CD4-positive, alpha-beta T cell treated with Interleukin-10 for 1 hour (primary cell): ENCODE measurements at places on chromosomes 2 and 18.

- DNase-seq: no peak
Observed at GRCh38 chr2:46774499-46775228, 140.9 kb downstream of the MCFD2 start.

DNA sequence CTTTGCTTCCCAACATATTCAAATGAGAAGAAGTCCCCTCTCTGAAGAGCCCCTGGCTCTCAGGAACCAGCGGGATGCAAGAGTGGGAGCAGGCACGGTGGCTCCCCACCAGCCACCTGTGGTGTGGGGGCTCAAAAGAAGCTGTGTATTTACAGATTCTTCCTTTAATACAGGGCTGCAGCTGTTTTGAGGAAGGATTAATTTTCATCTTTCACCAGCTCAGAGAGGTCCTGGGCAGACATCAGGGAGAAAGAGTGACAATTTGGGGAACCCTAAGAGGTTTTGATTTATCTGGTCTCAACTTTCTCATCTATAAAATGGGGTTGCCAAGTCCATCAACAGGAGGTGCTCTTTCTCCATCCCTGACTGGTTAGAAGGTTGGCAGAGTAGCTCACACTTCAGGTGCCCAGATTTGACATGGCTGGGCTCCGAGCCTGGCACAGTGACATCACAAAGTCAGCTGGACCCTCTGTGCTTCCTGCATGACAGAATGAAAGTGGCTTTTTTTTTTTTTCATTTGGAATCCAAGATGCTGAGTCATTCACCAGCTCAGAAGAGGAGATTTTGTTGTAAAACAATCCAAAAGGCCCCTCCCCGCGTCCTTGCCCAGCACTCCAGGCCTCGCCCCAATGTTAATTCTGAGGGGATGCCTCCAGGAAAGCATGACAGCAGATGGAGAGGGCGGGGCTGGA is 15.5 kb upstream of the SIX2 start:
- DNase-seq: no peak

GRCh38 chr2:118582058-118582457 is 265.4 kb downstream of the EN1 start:
- DNase-seq: no peak

DNA sequence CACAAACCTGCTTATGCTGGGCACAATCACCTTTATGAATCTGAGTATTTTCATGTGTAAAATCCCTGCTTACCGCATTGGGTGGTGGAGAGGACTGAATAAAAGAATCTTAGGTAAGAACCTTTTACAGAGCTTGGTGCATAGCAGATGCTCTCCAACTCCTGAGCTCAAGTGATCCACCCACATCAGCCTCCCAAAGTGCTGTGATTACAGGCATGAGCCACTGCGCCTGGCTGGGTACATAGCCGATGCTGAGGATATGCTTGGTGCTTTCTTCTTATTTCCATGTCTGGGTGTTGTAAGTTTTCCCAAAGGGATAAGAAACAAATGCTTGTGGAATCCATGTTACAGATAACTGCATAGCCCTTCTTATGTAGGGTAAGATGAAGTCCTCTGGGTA is 244.3 kb upstream of the PXDN start:
- DNase-seq: no peak

GRCh38 chr2:219513787-219514186 is 495 bp upstream of the ASIC4 start:
- no peak for DNase-seq

DNA sequence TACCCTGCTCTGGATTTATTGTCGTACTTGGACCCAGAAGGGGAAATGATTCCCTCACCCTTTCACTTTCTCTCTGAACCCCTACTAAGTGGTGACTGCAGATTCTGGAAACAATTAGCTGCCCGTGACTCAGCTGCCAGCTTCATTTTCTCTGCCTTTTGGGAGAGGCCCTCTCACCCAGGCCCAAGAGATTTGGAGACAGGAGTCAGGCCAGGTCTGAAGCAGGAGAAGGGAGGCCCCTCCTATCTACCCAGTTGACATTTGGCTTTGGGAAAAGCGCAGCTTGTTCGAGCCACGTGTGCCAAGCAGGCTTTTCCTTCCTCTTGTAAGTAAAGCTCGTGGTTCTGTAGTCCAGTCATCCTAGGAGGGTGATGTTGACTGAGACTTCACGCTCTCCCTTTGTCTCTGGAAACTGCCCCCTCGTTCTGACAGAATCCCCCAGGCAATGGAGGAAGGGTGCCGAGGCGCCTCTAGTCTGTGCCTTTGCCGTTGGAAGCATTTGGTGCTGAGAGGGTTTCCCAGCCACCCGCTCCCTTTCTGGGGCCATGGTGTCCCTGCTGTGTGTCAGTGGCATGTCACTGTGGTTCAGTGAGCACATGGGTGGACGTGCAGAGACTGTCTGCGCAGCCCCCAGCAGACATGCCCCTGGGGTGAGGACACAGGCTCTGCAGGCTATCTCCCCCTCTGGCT is 8.6 kb downstream of the OXER1 start:
- DNase-seq: no peak

DNA sequence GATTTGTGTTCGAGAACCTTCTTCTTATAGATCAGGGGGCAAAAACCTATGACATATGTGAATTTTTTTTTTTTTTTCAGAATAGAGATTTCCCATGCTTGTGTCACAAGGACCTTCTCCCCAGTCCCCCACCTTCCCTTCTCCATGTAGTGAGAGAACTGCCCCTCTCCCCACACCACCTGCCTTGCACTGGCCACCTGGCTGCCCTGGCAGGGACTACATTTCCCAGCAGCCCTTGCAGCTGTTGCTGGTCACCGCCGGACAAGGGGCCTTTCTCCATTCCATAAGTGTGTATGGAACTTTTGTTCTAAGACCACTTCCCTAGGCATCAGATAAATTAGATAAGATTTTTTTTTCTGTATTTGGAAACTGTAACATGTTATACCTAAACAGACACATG is 22.2 kb downstream of the MBP start:
- DNase-seq: no peak

GRCh38 chr2:54752439-54752838 is 29.0 kb downstream of the EML6 start:
- no peak for DNase-seq

GRCh38 chr2:143705108-143705707 is 576.0 kb downstream of the ARHGAP15 start:
- DNase-seq: no peak
